ENCODE measurements at places on chromosomes 2 and 18. TPM values are rescaled to one million over a fixed set of nuclear protein-coding genes. Genes with fewer than 3 reads are reported as not detected.

DNA sequence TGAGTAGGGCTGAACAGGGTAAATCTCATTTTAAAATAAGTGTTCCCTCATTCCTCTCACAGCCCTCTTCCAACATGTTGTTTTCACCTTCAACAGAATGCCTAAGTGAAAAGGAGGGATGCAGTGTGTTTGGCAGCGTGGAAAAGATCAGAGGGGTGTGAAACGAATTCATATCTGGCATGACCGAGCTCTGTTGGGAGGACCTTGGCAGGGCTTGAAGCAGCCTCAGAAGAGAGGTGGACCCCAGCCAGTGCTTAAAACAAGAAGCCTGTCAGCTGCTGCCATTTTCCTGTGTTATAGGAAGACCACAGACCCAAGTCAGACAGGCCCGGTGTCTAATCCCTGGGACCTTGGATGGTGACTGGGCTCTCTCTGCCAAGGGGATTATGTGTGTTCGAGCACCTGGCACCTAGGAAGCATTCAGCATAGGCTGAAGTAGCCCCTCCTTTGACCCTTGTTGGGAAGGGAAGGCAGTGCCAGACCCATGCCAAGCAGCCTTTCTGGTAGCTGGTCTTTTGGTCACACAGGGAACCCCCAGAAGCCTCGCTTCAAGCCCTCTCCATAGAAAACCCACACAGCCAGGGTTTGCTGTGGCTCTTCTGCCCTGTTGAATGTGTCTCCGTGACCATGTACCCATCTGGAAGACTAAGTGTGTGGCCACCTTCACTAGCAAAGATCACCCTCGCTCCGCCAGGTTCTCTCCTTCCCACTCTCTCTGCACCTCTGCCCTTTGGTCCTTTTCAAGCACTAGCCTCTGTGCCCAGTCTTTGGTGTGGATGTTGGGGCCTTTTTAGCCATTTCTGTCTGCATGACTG, 87.5 kb upstream of the ST3GAL5 start:
- H3K36me3 ChIP-seq, result no peaks in the 10 kb centered on the region
- H3K27ac ChIP-seq, result no peak overlapping the region
- no peaks in the 10 kb centered on the region for H3K27me3 ChIP-seq
- H3K4me1 ChIP-seq, result peaks cover 10% of the 10 kb centered on the region

DNA sequence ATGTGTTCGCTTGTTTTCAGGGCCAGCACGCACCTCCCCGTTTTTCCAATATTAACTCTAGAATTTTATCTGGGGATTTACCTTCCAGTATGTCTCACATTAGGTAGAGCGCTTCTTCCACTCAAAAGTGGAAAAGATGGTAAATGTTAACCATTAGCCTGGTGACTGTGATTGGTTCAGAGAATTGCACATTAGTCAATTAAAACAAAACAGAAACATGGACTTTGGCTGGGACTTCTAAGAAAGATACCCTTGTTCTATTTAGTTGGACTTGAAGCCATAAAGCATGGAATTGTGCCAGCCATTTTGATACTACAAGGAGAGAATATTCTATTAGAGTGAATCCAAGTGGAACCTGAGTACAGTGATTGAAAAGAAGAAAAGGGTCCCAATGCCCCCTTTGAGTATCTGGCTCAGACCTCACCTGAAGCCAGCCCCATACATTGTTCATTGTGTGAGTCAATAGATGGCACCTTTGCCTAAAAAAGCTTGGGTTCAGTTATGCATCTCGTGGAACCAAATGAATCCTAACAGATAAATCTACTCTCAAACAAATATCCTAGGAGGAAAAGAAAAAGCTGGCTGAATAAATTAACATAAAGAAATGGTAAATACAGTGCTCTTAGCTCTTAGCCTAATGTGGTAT, 354.3 kb downstream of the IRS1 start:
- no peak overlapping the region for H3K4me3 ChIP-seq
- no peaks in the 10 kb centered on the region for H3K36me3 ChIP-seq
- H3K27me3 ChIP-seq, result no peaks in the 10 kb centered on the region
- H3K4me1 ChIP-seq, result no peaks in the 10 kb centered on the region
- H3K27ac ChIP-seq, result no peak overlapping the region

The GKN2 gene
- total RNA-seq, result not detected

GRCh38 chr2:66815886-66816285, 381.0 kb downstream of the MEIS1 start:
- no peaks in the 10 kb centered on the region for H3K27me3 ChIP-seq
- H3K4me3 ChIP-seq, result no peak overlapping the region
- no peaks in the 10 kb centered on the region for H3K4me1 ChIP-seq

DNA sequence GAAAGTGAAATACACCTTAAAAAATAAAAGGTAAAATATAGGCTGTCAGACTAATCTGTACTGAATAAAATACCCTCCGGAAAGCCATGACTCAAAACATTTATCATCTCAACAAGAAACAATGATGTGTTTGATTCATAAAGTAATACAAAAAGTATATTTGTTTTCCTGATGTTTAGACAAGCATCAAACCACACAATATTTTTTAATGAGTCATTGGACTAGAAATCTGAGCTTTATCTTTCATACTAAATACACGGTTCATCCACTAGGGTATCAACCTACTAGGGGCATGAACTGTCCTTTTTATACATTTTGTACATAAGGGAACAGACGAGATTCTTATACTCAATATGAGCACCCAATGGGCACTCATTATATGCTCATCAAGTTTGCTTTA, 31.3 kb downstream of the CD226 start:
- no peaks in the 10 kb centered on the region for H3K27me3 ChIP-seq
- DNase-seq, result no peak
- H3K36me3 ChIP-seq, result no peaks in the 10 kb centered on the region
- no peaks in the 10 kb centered on the region for H3K4me1 ChIP-seq

The C2orf72 gene
- total RNA-seq, result 23.6 TPM

The PROKR1 gene
- 2.2 TPM for total RNA-seq

DNA sequence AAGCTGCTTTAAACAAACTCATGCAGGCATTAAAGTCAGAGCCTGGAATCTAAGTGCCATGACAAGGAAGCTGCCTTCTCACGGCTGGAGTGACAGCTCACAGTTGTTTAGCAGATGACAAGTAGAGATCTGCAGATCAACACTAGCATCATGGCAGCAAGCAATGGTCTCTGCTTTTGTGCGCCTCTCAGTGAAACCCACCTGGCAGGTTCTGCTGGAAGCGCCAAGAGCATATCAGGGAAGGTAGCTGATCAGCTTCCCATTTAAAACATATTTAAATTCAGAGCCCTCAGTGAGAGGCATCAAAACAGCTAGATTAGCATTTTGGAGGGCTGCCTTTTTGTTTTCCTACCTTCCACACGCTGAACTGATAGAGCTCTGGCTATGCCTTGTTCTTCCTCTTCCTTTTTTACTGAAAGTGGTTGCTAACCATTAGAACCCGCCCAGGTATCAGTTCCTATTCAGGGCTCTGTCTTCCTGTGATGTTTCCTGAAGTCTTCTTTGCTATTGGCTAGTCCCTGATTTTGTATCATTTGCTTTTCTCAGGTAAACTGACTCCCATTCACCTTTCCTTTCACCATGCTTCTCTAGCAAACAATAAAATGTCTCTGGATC, 70.8 kb downstream of the TMEM200C start:
- no peaks in the 10 kb centered on the region for H3K36me3 ChIP-seq
- no peak for DNase-seq
- no peak overlapping the region for H3K4me3 ChIP-seq
- H3K4me1 ChIP-seq, result no peaks in the 10 kb centered on the region
- no peak overlapping the region for H3K27ac ChIP-seq
- H3K27me3 ChIP-seq, result no peaks in the 10 kb centered on the region

DNA sequence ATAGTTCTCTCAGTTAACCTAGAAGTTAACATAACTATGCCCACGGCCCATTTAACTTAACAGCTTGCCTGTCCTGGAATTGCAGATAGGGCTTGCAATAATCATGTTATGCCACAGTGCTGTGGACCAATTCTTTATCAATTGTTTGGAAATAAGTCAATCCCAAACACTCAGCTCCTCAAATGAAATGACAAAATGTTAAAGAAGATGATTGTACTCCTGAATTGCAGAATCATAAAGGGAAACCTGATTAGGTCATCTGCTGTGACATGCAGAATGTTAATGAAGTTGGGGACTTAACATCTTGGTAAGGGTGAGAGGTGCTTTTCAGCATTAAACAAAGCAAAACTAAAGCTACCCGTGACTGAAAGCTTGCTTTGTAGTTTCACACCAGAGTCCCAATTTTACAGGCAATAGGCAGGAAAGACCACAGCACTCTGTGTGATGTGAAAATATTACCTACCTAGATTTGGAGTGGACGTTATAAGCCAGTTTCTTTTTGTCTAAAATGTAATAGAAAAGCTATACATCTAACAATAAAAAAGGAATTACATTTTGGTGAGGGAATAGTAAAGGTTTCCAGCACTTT, 364.0 kb downstream of the GPD2 start:
- no peaks in the 10 kb centered on the region for H3K27me3 ChIP-seq
- H3K4me3 ChIP-seq, result peak overlapping the region; percentile 1
- H3K27ac ChIP-seq, result no peak overlapping the region

GRCh38 chr2:38793511-38793910, 15.5 kb downstream of the GEMIN6 start:
- H3K4me1 ChIP-seq, result no peaks in the 10 kb centered on the region
- H3K27ac ChIP-seq, result no peak overlapping the region
- peaks cover 4% of the 10 kb centered on the region for H3K36me3 ChIP-seq
- H3K27me3 ChIP-seq, result no peaks in the 10 kb centered on the region
- no peak for DNase-seq

The VSNL1 gene
- total RNA-seq, result 215 TPM

The ACMSD gene
- total RNA-seq, result not detected

GRCh38 chr2:237432484-237433092, 18.6 kb upstream of the COL6A3 start:
- no peak overlapping the region for H3K27ac ChIP-seq
- H3K27me3 ChIP-seq, result no peaks in the 10 kb centered on the region
- peaks cover 23% of the 10 kb centered on the region for H3K4me1 ChIP-seq

The RAPH1 gene
- total RNA-seq, result 73.9 TPM

GRCh38 chr18:74520096-74520833, 14.0 kb upstream of the CNDP1 start:
- peaks cover 69% of the 10 kb centered on the region for H3K36me3 ChIP-seq
- no peak overlapping the region for H3K27ac ChIP-seq
- peaks cover 4% of the 10 kb centered on the region for H3K4me1 ChIP-seq
- H3K4me3 ChIP-seq, result no peak overlapping the region
- no peaks in the 10 kb centered on the region for H3K27me3 ChIP-seq

GRCh38 chr2:5914811-5915611, 222.8 kb downstream of the SOX11 start:
- H3K4me3 ChIP-seq, result no peak overlapping the region
- peaks cover 10% of the 10 kb centered on the region for H3K4me1 ChIP-seq
- no peaks in the 10 kb centered on the region for H3K36me3 ChIP-seq
- H3K27me3 ChIP-seq, result no peaks in the 10 kb centered on the region
- DNase-seq, result no peak

GRCh38 chr2:65456064-65456463, 23.7 kb upstream of the SPRED2 start:
- DNase-seq, result no peak
- no peak overlapping the region for H3K27ac ChIP-seq
- H3K4me3 ChIP-seq, result no peak overlapping the region
- H3K4me1 ChIP-seq, result no peaks in the 10 kb centered on the region
- no peaks in the 10 kb centered on the region for H3K36me3 ChIP-seq

The TFCP2L1 gene
- 0.50 TPM for total RNA-seq

DNA sequence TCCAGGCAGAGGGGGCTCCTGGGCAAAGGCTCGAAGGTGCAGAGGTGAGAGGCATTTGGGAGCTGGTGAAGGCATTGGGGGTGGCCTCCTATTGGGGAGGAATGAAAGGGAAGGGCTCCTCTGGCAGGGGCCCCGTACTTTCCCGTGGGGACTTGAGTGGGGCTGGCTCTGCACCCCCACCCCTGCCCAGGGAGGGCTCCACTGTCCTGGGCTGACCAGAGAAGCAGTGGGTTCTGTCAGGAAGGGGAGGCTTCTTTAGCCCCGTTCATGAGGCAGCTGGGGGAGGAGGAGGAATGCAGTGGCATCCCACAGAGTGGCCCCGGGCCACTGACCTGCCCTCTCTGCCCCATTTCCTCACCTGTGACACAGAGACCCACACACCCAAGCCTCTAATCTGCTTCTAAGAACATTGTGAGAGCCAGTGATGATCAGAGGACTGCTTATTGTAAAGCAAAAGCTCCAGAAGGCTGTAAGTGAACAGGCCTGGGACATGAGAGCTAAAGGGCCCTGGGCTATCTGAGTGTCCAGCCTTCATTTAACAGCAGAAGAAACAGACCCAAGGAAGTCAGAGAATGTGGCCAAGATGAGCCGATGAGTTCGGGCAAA, 38.6 kb upstream of the GPAT2 start:
- H3K36me3 ChIP-seq, result no peaks in the 10 kb centered on the region
- no peaks in the 10 kb centered on the region for H3K27me3 ChIP-seq
- H3K27ac ChIP-seq, result no peak overlapping the region
- H3K4me1 ChIP-seq, result peaks cover 19% of the 10 kb centered on the region
- no peak overlapping the region for H3K4me3 ChIP-seq

- no peak overlapping the region for H3K4me3 ChIP-seq
- H3K36me3 ChIP-seq, result no peaks in the 10 kb centered on the region
- DNase-seq, result no peak
- H3K27me3 ChIP-seq, result no peaks in the 10 kb centered on the region
- no peak overlapping the region for H3K27ac ChIP-seq
- peaks cover 16% of the 10 kb centered on the region for H3K4me1 ChIP-seq
Measured at GRCh38 chr2:100784681-100785080, 35.3 kb upstream of the NPAS2 start.

DNA sequence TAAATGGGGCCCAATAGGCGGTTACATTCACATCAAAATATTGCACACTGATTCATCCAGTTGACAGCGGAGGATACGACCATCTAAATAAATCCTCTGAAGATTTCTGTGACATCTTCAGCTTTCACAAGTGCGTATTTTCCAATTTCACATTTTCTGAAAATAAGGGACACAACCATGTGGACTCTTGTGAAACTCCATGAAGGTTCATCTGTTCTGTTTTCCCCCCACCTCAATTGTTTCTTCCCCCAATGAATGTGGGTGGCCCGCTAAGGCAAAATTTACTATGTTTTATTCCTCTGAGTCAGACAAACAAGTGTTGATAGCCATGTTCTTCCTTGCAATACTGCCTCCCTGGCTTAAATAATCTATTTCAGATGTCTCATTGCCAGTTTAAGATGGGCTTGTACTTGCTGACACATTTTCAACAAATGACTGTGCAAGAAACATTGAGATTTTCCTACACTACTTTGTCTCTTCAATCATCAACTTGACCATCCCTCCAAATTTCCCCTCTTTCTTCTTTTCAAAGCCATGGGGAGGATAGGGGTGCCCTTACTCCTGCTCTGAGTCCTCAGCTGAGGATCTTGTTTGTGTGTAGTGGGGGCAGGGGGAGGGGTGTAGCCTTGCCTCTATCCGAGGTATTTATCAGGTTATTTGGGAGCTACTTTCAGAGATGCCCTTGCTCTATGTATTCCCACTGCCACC, 78.2 kb downstream of the BCL11A start:
- H3K4me1 ChIP-seq, result peaks cover 24% of the 10 kb centered on the region
- H3K4me3 ChIP-seq, result no peak overlapping the region
- DNase-seq, result no peak
- H3K27ac ChIP-seq, result no peak overlapping the region
- H3K27me3 ChIP-seq, result no peaks in the 10 kb centered on the region

DNA sequence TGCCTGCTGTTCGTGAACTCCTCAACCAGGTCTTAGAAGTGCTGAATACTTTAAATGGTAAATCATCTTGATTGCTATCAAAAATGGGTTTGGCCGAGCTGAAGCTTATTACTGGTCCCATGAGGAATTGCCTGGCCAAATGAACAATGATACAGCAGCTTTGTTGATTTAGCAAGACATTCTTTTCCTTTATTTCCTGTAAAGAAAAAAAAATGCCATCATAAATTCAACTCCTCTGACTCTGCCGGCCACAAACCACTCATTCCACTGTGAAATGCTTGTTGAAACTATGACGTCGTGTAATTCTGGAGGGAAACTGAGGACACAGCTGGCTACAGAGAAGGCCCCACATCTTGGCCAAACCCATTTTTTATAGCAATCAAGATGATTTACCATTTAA, 74.2 kb upstream of the ID2 start:
- no peak overlapping the region for H3K27ac ChIP-seq
- no peak overlapping the region for H3K4me3 ChIP-seq
- no peak for DNase-seq
- no peaks in the 10 kb centered on the region for H3K4me1 ChIP-seq
- H3K27me3 ChIP-seq, result no peaks in the 10 kb centered on the region

Data from spinal cord (tissue), 10 donors.